ENCODE measurements at places on chromosomes 11 and 22.
A peak's percentile ranks its signal among the peaks of the same experiment; 100 is the strongest.

- peak; percentile 61 for DNase-seq
Measured at GRCh38 chr22:19571207-19571795, 47.1 kb upstream of the CLDN5 start.

GRCh38 chr11:54979375-54979774 lies 272.7 kb downstream of the OR4A5 start:
- no peak for DNase-seq

DNA sequence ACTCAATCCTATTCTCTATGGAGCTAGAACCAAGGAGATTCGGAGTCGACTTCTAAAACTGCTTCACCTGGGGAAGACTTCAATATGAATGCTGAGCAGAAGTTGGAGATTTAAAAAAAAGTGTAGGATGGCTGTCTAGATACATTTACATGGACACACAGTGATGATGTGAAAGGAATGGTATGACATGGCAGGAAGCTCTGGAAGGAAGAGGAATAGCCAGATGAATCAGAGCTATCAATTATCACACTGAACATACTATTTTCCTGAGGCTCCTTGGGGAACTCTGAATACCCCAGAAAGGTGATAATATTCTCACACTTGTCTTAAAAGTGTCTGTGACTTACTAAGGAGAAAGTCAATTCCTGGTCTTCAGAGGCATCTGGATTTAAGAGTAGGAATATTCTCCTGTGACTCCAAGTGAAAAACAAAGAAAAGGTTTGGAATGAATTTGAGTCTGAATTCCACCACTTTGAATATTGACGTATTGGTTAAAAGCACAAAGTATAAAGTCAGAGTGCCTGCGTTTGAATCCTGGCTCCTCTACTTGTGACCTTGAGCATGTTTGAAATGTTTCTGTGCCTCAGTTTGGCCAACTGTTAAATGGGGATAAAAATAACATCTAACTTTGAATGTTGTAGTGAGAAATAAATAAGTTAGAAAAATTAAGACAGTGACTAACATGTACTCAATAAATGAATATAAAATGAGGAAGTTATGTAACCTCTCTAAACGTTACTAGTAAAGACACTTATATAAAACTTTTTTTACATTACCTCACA lies 1.3 kb downstream of the OR52D1 start:
- DNase-seq: no peak

- no peak for DNase-seq
Measured at GRCh38 chr11:18270102-18270501, 4.0 kb downstream of the SAA1 start.

DNA sequence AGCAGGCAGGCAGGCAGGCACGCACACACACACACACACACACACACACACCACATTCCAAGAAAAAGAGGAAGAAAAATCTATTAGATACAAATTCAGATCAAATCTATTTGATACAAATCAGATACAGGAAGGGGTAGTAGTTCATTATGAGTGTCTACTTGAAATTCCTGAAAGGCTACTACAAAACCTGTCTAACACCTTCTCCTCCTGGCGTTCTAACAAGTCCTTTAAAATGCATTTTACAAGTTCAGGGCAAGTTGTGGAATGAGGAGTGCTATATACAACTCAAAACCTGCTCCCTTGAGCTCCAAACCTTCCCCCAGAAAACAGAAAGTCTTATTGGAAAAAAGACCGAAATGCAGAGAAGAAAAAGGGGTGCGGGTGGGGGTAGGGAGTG lies 476 bp downstream of the ARHGAP32 start:
- no peak for DNase-seq

GRCh38 chr11:74020539-74020938 lies 11.7 kb upstream of the UCP3 start:
- DNase-seq: no peak

- DNase-seq: peak; percentile 14
Measured at GRCh38 chr11:116473206-116473769, 299.5 kb downstream of the BUD13 start.

DNA sequence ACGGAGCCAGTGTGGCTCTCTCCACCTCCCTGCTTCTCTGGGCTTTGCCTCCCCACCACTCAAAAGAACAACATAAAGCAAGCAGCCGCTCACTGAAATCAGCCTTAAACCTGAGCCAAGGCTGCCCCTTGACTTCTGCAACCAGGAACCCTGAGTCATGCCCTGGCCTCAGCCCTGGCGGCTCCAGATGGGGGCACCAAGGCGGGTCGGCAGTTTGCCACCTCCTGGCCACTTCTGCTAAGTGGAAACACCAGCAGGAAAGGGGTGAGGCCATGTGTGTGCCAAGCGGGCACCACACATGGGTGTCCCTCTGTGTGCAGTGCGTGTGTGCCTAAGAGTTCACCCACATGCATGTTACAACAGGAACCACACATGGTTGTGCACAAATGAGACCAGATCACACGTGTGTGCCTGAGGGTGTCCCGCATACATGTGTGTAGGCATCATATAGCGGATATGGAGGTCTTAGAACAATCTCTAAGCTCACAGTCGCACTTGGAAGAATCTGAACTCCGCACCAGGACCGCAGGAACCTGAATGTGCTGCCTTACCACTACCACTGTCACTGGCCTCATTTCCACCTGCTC lies 221.2 kb downstream of the MN1 start:
- no peak for DNase-seq

DNA sequence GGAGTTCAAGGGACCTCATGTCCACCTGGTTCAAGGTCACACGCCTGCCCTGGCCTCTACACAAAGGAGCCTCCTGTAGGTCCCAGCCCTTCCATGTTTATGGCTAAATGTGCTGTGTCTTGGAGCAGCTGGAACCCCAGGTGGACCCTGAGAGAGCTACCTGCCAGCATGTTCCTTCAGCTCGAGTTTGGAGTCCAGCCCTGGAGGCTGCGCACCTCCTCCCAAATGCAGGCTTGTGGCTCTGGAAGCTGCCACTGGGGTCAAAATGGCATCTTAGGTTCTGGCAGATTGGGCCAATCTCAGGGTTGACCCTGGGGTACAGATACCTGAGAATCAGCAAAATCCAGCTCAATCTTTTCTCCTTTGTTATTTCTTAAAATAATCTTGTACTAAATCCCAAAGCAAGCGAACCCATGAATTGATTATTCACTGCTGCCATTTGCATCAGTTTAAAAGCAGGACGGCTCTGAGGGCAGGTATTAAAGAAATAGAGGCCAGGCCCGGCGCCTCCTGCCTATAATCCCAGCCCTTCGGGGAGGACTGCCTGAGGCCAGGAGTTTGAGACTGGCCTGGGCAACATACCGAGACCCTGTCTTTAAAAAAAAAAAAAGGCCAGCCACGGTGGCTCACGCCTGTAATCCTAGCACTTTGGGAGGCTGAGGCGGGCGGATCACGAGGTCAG lies 2.9 kb downstream of the TNFRSF13C start:
- DNase-seq: no peak

DNA sequence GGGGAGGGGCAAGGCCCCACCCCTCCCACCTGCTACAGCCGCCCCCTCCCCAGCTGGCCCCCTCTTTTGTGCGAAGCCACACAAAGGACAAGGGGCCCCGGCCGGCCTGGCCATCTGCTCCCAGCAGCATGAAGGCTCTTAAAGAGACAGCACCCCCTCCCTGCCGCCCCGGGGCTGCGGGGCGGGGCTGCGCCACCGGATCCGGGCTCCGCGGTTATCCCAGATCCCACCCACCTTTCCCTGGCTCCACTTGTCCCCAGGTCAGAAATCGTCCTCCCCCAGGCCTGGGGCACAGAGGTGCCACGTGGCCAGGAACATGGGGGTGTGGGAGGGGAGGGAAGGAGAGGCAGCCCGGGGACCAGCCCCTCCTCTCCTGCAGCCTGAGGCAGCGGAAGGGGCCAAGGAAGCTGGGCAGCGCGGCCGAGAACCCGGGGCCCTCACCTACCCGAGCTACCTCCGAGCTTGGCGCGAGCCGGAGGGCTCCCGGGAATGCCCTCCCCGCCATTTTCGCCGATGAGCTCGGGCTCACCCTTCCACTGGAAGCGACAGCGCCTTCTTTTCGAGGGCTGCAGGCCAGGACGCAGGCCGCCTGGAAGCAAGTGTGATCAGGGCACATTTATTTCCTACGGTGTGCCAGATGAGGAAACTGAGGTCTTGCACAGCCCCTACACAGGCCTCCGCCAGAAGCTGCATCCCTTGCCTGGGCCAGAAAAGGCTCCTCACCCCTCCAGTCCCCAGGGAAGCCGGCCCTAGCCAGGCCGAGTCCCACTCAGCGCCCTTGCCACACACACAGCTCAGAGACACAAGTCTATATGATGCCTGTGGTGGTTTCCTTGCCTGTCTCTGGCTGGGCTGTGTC lies 2.5 kb upstream of the RCOR2 start:
- peak; percentile 22 for DNase-seq

DNA sequence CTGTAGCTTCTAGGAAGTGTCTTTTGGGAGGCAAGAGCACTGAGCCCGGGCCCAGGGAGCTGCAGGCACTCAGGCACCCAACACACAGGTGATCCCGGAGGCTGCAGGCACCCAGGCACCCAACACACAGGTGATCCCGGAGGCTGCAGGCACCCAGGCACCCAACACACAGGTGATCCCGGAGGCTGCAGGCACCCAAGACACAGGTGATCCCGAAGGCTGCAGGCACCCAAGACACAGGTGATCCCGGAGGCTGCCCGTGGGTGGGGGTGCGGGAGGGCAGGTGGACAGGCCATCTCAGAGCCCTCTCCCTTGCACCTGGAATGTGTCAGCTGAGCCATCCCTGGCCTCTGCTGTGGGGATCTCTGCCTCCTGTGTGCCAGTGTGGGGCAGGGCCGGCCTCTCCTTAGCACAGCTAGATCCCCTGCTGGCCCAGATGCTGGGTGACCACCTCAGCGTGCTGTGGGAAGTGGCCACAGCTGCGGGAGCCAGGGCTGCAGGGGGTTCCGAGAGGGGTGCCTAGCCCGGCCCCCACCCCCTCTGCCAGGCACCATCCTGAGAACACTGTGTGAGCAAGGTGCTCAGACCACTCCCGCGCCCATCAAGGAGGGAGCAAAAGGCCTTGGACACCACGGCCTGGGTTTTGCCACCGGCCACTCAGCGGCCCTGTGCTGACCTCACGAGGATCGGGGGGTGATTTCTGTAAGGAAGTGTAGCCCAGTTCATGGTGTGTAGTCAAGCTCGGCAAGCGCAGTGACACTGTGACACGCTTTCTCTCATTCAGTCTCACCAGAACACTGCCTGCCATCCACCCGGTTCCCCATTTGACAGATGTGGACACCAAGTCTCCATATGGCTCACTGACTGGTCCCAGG lies 14.2 kb downstream of the MRGPRG start:
- no peak for DNase-seq

GRCh38 chr11:12198251-12199222 lies 88.1 kb downstream of the MICAL2 start:
- DNase-seq: no peak

- DNase-seq: peak; percentile 35
Measured at GRCh38 chr11:102276783-102277182, 40.5 kb upstream of the BIRC3 start.

- no peak for DNase-seq
Measured at GRCh38 chr22:45207533-45207932, 33.2 kb downstream of the KIAA0930 start.

DNA sequence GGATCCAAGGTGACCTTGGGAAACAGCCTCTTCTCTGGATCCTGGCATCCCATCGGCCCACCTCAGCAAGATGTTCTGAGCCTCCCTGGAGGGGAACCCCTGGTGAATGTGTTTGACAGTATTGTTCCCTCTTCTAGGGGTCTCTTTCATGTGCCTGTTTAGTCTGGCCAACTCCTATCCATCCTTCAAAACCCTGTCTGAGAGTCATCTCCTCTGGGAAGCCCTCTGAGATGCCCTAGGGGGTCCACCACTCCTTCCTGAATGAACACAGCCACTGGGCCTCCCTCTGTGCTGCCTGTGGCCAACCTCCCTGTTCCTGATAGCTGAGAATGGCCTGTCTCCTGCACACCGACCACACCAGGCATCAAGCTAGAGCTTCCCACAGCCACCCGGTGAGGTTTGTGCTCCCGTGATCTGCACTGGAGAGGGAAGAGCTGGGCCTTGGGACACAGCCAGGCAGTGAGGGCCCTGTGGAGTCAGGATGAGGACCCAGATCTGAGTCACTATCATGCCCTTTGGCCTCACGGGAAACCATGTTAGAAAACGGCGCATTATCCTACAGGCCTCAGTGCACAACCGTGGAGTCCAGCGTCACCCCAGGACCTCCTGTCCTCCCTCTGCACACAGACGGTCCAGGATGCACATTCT lies 8.8 kb downstream of the WNT7B start:
- DNase-seq: no peak

DNA sequence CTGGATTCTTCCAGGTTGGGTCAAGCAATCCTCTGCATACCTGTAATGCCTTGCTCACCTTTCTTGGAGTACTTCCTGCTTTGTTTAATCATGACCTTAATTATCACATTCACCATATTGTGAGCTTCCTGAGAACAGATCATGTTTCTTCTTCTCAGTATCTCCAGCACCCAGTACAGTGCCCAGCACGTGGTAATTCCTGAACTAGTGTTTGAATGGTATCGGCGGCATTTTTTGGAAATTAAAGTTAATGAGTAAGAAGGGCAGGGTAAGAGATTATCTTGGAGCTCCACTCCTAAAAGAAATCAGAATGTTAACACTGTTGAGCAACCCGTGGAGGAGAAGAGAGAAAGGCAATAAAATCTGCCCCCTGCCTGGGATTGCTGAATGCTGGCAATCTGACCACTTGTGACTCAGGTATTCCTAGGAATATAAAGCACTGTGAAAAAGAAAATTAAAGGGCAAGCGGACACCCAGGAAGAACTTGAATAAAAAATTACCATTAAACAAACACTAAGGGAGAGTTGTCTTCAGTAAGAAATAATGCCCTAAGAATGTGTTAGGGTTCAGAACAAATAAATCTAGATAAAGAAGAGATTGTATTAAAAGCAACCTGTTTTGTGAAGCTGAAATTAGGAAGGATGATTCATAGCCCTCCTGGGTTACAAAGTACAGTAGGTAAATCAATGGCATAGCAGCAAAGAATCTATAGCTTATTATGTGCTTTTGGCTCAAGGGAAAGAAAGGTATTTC lies 92.9 kb downstream of the PDHX start:
- DNase-seq: peak; percentile 80

DNA sequence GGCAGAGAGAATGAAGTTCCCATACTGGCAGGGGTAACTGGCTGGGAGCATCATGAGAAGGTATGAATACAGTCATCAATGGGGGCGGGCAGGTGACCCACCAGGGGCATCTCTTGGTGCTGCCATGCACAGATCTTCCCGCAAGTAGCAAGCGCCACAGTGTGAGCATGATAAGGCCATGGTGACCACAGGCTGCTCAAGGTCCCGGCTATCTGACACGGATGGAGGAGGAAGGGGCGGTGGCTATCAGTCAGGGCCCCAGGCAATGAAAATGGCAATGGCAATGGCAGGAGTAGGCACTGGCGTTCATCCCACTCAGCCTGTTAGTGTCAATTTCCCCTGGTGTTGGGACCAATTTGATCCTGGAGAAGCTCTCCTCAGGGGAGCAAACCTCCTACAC lies 21.6 kb downstream of the ASCL2 start:
- DNase-seq: no peak

GRCh38 chr11:5293028-5293427 lies 8.7 kb downstream of the OR51B4 start:
- DNase-seq: no peak
